ENCODE measurements at places on chromosomes 11 and 22. TPM values are rescaled to one million over a fixed set of nuclear protein-coding genes. Genes with fewer than 3 reads are reported as not detected.

CDCA5 gene
- 16.9 TPM for polyA plus RNA-seq

DNA sequence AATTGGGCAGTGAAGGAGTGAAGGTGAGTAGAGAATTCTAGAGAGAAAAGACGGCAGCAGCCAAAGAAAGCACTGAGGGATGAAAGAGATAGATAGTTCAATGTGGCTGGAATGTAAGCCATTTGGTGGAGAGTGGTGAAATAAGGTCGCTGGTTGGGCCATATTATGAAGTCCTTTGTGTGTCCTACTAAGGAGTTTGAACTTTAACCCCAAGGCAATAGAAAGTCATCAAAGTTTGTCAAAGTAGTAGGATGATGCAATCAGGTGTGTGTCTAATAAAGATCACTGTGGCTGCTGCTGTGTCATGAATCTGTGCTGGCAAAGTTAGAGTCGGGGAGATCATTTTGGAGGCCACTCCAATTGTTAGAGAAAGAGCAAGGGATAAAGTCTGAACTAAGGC is 18.7 kb downstream of the RNF121 start:
- no peak for DNase-seq

ABCC8 gene
- polyA plus RNA-seq = 2.1 TPM

DNA sequence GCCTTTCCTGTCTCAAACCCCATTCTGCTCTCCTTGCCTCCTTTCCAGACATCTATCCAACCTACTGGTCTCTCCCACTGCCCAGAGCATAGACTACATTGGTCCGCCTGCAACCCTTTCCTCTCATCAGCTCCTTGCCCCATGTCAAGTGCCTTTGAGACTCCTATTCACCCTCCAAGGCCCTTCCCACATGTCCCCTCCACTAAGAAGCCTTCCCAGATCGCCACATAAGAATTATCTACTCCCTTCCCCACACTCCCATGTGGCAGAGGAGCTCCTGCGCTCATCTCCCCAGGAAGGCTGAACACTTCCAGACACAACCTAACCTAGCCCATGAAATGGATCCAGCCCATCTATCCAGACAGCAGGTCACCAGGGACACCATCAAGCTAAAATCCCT is 10.3 kb downstream of the C1QTNF6 start:
- DNase-seq = no peak
